Colonic mucosa (tissue), 4 donors: ENCODE measurements at places on chromosomes 2 and 18. TPM values are rescaled to one million over a fixed set of nuclear protein-coding genes. Genes with fewer than 3 reads are reported as not detected.

DNA sequence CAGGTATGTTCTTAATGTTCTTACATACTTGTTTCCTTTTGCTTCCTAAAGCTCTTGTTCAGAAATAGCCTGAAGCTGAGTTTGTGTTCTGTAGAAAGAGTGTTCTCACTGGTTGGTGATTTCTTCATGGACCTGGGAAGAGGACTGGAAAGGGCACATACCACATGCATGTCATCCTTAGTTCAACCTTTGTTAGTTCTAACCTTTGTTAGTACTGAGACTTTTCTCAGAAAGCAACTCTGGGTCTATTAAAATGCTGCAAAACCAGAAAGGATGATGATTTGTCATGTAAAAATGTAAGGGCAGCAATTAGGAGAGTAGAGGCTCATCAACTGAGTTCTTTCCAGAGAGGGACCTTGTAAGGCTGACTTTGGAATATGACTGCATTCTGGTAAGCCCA lies 2.5 kb upstream of the FAP start:
- H3K4me1 ChIP-seq = no peaks in the 10 kb centered on the region
- no peak for DNase-seq
- H3K27ac ChIP-seq = no peak overlapping the region

DNA sequence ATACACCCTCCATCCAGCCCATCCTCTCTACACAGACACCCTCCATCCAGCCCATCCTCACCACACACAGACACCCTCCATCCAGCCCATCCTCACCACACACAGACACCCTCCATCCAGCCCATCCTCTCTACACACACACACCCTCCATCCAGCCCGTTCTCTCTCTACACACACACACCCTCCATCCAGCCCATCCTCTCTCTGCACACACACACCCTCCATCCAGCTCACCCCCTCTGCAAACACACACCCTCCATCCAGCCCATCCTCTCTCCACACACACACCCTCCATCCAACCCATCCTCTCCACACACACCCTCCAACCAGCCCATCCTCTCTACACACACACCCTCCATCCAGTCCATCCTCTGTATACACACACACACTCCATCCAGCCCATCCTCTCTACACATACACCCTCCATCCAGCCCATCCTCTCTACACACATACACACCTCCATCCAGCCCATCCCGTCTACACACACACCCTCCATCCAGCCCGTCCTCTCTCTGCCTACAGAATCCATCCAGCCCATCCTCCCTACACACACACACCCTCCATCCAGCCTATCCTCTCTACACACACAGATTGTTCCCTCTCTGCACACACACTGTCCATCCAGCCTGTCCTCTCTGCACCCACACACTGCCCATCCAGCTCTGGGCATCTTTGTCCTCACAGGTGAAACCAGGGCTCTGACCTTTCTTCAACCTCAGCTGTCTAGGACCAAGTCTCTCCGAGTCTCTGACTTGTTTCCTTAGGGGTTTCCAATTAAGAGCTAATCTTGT lies 81.2 kb downstream of the EIPR1 start:
- DNase-seq = no peak
- no peaks in the 10 kb centered on the region for H3K36me3 ChIP-seq
- H3K27ac ChIP-seq = no peak overlapping the region
- H3K4me3 ChIP-seq = no peak overlapping the region
- H3K4me1 ChIP-seq = no peaks in the 10 kb centered on the region

NPAS2 gene
- 33.9 TPM for total RNA-seq

GRCh38 chr18:43780782-43781340 lies 503.6 kb upstream of the SYT4 start:
- no peaks in the 10 kb centered on the region for H3K4me1 ChIP-seq
- DNase-seq = no peak
- no peaks in the 10 kb centered on the region for H3K36me3 ChIP-seq
- no peak overlapping the region for H3K27ac ChIP-seq

SMARCAL1 gene
- 18.1 TPM for total RNA-seq

GRCh38 chr2:127175041-127175721 lies 44.9 kb downstream of the CYP27C1 start:
- H3K4me3 ChIP-seq = no peak overlapping the region
- H3K36me3 ChIP-seq = no peaks in the 10 kb centered on the region
- H3K27me3 ChIP-seq = no peaks in the 10 kb centered on the region
- peak; percentile 46 for DNase-seq
- peak overlapping the region; percentile 67 for H3K27ac ChIP-seq
- peaks cover 4% of the 10 kb centered on the region for H3K4me1 ChIP-seq

- no peak for DNase-seq
- H3K27me3 ChIP-seq = no peaks in the 10 kb centered on the region
- no peaks in the 10 kb centered on the region for H3K4me1 ChIP-seq
- H3K4me3 ChIP-seq = no peak overlapping the region
Observed at GRCh38 chr2:32727157-32727556, 99.3 kb downstream of the TTC27 start.

DNA sequence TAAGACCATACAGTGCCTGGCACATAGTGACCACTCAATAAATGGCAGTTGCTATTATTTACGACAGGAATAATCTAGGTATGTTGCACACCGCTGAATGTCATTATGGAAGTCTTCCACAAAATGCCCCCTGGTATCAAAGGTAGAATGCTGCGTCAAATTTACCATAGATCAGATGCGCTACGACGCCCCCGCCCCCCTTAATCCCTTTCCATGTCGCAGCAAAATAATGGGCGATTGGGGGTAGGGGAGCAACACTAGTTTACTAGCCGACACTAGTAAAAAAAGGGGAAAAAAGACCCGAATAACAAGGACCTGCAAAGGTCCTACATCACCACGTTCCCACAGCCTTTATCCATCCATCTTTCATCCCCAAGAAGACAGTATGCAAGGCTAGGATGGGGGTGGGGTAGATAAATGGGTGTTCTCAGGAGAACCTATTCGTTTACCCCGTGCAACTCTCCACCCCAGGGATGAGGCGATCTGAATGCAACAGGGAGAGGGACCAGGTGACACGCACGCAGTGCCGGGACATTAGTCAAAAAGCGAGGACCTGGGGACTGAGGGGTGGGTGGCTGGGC lies 455 bp downstream of the PREPL start:
- H3K27ac ChIP-seq = peak overlapping the region; percentile 90
- H3K4me1 ChIP-seq = peaks cover 9% of the 10 kb centered on the region
- H3K4me3 ChIP-seq = peak overlapping the region; percentile 59
- no peaks in the 10 kb centered on the region for H3K27me3 ChIP-seq
